Foreskin fibroblast (primary cell): ENCODE measurements at places on chromosomes 16 and 17.

GRCh38 chr16:23122144-23122543, 27.1 kb downstream of the USP31 start:
- no peak for DNase-seq

- DNase-seq = peak; percentile 26
These were observed 26.6 kb downstream of the GOSR2 start for GRCh38 chr17:46949291-46950174.

- peak; percentile 65 for DNase-seq
These were observed 18.2 kb downstream of the HEATR6 start for GRCh38 chr17:60060474-60060873.

- no peak for DNase-seq
These were observed 12.1 kb upstream of the CBFB start for GRCh38 chr16:67016681-67017420.

- DNase-seq = no peak
These were observed 26.6 kb downstream of the PIPOX start for GRCh38 chr17:29069526-29070041.

DNA sequence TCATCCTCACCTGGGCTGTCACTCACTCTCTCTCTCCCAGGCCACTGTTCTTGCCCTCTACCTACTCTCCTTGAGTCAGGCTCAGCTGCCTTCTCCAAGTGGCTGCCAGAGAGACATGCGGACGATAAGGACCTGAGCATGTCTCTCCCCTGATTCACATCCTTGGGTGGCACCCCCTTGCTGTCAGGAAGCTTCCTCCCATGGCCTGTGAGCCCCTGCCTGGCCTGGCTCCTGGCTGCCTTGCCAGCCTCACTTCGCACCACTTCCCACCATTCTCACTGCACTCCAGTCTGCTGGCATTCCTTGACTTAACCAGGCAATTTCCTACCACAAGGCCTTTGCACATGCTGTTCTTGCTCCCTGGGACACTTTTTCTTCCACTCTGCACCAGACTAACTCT, 2.7 kb upstream of the ALDH3A1 start:
- DNase-seq = no peak

GRCh38 chr17:3989041-3989886, 25.0 kb upstream of the ATP2A3 start:
- no peak for DNase-seq

DNA sequence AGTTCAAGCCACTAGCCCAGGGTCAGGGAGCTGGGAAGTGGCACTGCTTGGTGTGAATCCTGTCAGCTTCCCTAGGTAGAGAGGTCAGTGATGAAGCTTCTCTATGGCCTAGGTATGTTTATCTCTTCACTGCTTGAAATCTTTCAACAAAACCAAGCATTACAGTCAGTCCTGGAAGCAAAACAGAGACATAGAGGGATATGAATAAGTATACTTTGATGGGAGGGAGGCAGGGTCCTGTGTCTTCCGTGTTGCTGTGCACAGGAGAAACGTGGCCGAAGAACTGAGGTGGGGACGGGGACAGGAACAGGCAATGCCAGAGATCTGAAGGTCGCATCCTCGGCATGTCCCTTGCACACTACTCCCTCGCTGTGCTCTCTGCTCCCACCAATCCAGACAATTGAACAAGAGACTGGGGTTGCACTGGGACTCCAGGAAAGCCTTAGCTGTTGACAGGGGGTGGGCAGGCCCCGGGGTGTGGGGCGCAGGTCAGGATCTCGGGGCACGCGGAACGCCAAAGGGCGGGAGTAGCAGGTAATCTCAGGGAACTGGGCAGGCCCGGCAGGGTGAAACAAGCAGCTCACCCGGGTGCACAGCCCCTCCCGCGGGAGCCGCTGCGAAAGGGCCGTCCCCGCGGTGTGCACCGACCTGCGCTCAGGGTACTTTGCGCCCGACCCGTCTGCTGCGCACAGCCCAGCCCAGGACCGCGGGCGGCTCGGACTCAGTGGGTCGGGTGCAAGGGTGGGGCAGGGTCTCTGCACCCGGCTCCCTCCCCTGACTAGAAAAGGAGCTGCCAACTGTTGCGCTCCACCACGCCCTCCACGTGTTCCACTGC, at the start of gene MT1H:
MT1H (plus strand) TSS at position 810 of the 835 bp plus-strand sequence. CDS start 71 bp downstream, outside the sequence.
- DNase-seq = no peak

DNA sequence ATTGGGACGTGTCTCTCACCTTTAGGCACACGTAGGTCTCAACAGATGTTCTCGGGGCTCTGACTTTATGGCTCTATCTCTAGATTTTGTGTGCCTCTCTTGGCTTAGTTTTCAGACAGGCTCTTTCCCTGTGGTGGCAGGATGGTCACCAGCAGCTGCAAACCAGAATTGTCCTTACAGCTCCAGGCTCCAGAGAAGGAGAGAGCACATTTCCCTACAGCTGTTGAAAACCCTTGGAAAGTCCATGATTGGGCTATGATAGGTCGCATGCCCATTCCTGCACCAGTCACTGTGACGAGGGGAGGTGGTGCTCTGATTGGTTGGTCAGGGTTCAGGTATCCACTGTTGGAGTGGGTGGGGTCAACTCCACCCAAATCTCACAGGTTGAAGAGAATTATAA, 41.5 kb downstream of the SHISA9 start:
- no peak for DNase-seq

DNA sequence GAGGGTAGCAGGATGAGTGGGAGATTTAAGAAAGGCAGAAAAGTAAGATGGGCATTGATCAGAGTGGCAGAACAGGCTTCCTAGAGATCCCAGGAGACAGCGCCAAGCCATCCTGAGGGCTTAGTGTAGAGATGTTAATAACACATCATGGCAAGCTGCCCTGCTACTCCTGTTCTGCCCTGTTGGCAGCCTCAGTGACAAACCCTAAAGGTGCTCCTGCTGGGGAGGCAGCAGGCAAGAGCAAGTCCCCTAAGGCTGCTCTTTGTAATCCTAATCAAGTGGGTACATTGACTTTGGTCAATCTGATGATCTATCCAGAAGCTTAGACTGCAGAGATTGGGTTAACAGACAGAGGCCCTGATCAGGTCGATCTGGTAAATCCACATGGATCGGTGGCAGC, 16.3 kb downstream of the ANKFN1 start:
- no peak for DNase-seq

DNA sequence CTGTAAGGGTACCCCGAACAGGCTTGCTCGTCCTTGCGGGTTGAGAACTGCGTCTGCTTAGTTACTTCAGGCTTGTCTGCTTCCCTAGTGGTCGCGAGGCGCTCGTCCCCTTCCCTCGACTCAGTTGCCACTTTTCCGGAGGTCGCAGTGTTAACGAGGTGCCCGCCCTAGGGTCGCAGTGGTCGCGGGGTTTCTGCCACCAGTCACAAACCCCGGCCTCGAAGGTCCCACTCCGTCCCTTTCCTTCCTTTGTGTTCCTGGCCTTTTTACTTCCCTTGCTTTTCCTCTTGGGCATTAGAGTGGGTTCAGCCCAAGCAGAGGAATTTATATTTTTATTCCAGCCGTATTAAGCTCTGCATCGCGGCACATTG, 299 bp downstream of the NUP85 start:
- DNase-seq = no peak

GRCh38 chr16:80019395-80019794, 418.9 kb upstream of the MAF start:
- DNase-seq = no peak

- peak; percentile 73 for DNase-seq
These were observed 7.4 kb upstream of the TBX4 start for GRCh38 chr17:61444831-61445230.

- DNase-seq = no peak
These were observed 10.6 kb downstream of the TNFAIP1 start for GRCh38 chr17:28346199-28346580.

GRCh38 chr17:1074886-1075605, 78.1 kb downstream of the TIMM22 start:
- no peak for DNase-seq

GRCh38 chr17:3960764-3961163, 3.5 kb downstream of the ATP2A3 start:
- DNase-seq = peak; percentile 71

DNA sequence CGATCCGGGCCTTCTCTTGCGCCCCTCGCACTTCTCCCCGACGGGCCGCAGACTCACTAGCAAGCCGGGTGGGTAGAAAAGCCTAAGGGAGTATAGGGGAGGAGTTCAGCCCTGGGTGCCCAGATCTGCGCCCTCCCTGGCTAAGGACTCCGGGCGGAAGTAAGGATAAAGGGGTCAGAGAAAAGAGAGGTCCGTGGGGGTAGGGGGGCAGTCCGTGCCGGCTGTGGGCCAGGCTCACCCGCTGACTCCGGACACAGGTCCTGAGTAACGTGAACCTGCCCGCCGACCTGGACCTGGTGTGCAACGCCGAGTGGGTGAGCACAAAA, 1.8 kb downstream of the NAGS start:
- no peak for DNase-seq

DNA sequence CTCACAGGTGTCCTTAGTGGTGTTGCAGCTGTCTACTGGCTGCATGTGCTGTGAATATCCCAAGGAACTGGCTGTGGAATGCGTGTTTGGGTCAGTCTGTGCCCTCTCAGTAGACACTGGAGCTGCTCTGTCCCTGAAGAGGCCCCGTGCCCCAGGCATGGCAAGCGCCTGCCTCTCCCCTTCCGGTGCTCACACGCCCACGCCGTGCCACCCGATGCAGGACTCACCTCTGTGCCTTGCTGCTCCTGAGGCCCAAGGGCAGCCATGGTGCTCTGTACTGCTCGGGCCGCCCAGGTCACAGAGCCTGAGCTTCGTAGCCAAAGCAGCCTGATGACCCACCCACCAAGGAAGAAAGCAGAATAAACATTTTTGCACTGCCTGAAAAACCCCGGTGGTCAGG, 10.0 kb downstream of the RGS11 start:
- DNase-seq = no peak

DNA sequence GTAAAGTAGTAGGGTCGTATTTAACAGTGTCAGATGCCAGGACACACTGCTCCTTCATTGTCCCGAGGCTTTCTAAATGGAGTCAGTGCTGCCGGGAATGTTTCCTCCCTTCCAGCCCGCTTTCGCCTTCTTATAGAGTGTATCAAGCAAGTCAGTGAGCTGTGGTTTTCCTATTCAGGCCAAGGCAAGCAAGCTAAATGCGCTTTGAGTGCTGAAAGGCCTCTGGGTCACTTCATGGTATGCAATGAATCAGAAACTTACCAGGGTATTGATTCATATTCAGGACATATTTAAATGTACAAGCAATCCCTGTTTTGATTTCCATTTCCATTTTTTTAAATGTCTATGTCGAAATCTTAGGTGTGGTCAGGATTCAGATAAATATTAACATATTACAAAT, 327.9 kb upstream of the SOX9 start:
- DNase-seq = peak; percentile 79

- no peak for DNase-seq
These were observed 67.9 kb downstream of the CPPED1 start for GRCh38 chr16:12735805-12736204.

DNA sequence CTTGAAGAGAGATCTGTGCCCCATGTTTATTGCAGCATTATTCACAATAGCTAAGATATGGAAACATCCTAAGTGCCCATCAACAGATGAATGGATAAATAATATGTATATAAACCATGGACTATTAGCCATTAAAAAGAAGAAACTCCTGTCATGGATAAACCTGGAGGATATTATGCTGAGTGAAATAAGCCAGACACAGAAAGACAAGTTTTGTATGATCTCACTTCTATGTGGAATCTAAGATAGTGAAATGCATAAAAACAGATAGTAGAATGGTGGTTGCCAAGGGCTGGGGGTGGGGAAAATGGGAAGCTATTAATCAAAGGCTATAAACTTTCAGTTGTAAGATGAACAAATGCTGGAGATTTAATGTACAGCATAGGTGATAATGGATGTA, 19.9 kb upstream of the HEATR6 start:
- DNase-seq = no peak

- DNase-seq = no peak
These were observed 638.8 kb upstream of the EEF2KMT start for GRCh38 chr16:5736209-5736930.

DNA sequence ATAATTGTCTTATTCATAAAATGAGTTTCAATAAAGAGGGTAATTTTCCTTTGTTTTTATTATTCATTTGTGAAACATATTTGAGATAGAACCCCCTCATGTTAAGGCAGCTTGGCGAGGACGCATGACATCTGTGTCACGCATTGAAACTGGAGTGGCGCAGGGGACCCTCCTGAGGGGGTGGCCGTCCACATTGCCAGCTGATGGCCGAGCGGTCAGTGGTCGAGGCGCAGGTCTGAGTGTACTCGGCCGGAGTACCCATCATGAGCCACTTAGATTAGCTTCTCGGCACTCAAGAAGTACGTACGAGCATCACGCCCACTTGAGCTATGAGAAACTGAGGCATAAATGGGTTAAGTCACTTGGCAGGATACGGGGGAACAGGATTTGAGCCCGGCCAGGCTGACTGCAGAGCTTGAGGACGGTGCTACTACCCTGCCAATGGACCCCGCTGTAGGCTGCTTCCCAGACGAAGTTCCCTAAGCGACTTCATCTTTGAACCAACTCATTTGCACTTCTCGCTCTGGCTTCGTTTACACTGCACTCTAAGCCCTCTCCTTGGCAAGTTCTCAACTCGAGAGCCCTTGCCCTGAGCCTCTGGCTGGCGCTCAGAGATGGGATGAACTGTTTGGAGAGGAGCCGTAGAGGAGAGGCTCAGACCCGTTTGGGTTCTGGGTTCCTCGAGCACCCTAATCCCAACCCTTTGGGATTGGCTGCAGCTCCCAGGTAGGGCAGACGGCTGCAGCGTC, 91.8 kb downstream of the SDK2 start:
- no peak for DNase-seq

- no peak for DNase-seq
These were observed at the start of gene FAM20A for GRCh38 chr17:68600931-68601564. TSS of gene FAM20A (minus strand) at chr17:68601367. CDS start at chr17:68600666, 701 bp downstream.

- DNase-seq = no peak
These were observed 37.9 kb upstream of the TRAP1 start for GRCh38 chr16:3755249-3755648.

DNA sequence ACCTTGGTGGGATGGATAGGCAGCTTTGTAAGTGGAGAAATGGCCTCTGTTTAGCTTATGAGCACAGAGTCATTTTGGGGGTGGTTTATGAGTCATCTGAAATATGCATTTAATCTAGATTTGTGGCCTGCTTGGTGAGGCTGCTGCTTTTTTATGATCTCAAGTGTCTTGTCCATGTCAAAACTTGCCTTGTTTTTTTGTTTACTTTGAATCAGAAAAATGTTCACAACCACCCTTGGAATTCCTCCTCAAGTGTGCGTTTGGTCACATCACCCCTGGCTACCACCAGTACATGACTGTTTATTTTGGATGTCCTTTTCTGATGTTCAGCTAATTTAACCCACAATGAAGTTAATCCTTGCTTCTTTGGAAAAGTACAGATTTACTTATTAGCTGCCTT, 64.6 kb downstream of the FTO start:
- DNase-seq = peak; percentile 83

GRCh38 chr17:11885051-11885450, 112.2 kb downstream of the ZNF18 start:
- no peak for DNase-seq

DNA sequence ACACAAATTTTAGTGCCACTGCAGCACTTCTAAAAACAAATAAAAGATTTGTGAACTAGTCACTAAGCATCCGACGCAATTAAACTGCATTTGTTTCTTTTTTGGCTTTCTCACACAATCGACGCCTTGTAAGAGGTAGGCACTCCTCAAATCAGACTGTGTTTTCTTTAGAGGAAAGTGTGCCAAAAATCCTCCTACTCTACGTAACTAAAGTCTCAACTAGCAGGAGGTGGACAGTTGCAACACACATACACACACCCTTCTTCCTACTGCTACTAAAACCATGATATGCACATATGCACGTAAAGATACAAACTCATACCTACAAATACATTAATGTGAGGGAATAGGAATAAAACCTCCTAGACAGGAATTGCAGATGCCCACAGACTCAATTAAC, 844.7 kb upstream of the SOX9 start:
- DNase-seq = no peak

- peak; percentile 36 for DNase-seq
These were observed 2.4 kb downstream of the PPM1D start for GRCh38 chr17:60602385-60602742.

GRCh38 chr17:76544546-76545365, 4.9 kb downstream of the PRCD start:
- DNase-seq = no peak
